ACHN (cell line): ENCODE measurements at places on chromosomes 7 and 10.

- no peak for DNase-seq
Measured at GRCh38 chr7:90834771-90835170, 238.7 kb downstream of the CDK14 start.

DNA sequence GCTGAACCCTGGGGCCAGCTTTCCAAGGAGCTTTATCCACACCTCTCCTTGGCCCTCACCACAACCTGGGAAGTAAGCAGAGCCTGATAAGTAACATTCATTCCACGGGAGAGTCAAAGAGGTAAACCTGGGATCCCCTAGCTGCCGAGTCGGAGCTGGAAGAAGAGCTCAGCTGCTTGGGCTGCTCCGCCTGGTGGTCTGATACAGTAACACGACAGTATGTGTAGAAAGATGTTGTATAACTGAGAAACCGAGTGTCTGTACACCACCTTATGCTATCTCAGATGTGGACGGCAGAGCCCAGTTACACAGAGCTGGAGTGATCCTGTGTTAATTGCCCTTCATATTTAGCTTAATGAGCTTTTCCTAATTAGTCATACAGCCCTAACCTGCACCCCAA is 151.3 kb upstream of the KMT2E start:
- peak; percentile 23 for DNase-seq

DNA sequence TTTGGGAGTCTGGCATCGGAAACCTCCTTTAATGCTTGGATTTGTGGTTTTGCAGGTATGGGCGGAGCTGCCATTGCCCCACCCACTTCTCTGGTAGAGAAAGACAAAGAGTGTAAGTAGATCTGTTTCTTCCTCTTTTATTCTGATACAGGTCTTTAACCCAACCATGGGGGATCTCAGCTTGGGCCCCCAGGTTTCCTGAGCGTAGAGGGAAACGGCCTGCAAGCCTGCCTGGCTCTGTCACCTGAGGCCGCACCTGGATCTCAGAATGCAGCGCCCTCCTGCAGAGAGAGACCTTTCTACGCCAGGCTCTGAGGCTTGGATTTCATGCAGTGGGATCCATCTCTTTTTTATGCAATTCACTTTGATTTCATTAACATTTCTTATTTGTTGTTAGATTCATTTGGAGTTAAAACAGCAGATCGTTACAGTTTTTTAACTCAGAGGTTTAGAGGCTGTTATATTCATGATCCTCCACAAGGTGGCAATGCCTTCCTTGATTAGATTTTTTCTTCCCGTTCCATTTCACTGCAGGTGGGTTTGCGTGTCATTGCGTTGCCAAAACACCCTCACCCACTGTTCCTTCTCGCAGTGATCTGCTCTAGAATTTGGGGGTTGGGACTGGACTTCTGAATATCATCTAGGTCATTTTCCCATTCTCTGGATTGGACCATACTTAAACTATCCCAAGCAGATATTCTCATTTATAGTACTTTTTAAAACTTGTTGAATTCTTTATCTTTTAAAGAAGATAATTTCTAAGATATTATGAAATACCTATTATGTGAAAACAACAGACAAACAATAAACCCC is 20.0 kb downstream of the RBM17 start:
- DNase-seq: peak; percentile 55

DNA sequence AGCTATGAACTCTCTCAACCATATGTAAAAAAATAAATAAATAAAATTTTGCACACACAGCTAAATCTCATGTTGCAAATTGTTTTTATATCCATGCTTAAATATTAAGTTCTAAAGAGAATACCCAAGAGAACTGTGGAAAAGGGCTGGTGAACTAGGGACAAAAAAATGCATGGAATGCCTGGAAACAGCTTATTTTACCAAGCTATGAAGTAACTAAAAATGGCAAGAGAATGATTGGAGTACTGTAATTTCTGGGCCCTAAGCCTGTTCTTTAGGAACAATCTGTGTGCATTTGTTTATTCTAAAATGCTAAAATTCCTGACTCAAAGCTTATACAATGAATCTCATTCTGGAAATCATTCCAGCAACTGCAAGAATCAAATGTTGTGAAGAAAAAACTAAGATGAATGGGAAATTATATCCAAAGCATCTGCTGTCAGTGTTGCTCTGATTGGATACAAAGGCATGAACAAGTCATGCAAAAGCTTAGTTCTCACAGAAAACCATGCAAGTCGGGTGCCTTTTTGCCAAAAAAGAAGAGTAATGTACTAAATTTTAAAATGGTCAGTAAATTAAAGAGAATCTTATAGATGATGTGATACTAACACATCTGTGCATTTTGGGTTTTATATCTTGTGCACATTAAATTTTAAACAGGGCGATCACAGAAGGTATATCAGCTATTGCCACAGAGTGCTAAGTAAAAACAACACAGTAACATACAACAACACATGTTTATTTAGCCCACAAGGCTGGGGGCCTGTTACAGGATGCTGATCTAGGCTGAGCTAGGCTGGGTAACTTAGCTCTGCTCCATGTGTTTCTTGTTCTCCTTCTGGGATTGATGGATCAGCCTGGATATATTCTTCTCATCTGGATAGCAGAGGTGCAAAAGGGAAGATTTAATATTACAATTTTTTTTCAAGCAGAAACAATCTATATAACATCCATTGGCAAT is 453.5 kb upstream of the SEMA3A start:
- DNase-seq: peak; percentile 72

- DNase-seq: no peak
Measured at GRCh38 chr7:37445064-37445723, 3.5 kb downstream of the ELMO1 start.

DNA sequence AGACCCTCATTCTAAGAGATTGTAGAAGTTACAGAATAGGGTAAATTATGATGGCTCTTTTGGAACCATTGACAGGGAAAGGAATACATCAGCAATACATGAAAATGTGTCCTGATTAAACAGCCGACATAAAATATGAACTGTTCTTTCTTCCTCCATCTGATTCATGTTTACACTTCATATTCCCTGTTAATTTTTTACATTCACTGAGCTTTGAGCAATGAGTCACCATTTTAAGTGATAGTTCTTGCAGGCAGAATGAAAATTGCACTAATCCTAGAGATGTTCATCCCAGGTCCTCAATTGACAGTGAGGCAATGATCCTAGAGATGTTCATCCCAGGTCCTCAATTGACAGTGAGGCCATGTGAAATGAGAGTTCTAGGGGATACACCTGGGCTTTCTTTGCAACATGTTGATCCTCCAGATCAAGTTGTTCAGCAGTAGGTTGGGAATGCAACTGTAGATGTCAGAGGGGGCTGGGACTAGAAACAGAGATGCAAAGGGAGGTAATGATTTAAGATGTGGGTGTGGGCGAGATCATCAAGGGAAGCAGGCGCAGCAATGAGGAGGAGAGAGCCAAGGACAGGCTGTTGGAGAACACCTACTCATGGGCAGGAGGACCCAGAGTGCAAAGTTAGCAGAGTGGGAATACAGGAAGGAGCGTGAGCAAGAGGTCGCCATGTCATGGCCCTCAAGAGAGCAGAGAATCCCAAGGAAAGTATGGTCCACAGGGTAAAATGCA is 138.7 kb downstream of the ZNF365 start:
- DNase-seq: peak; percentile 57

- DNase-seq: no peak
Measured at GRCh38 chr10:36736311-36736710, 389.1 kb upstream of the ANKRD30A start.

- DNase-seq: no peak
Measured at GRCh38 chr10:46301056-46301645, 14.4 kb downstream of the ANTXRL start.

- no peak for DNase-seq
Measured at GRCh38 chr10:43193496-43194080, 55.3 kb downstream of the CSGALNACT2 start.

GRCh38 chr10:116262678-116263077 is 10.3 kb downstream of the GFRA1 start:
- DNase-seq: no peak
